ENCODE measurements at places on chromosomes 13 and 19.

DNA sequence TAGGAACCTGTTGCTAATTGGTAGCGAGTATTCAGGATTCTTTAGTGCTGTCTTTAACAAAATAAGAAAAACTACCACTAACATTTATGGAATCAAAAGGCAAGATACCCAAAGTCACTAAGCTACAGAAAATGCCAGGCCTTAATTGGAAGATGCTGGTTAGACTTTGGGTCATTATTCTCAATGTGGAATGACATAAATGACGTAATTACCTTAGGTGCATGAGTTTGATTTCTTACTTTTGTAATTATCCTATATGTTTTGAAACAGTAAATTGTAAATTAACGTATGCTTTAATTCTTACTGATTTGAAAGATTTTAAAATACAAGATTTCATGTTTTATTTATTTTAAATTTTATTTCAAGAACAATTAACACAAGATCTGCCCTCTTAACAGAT lies 25.0 kb downstream of the SGCG start:
- DNase-seq: no peak

DNA sequence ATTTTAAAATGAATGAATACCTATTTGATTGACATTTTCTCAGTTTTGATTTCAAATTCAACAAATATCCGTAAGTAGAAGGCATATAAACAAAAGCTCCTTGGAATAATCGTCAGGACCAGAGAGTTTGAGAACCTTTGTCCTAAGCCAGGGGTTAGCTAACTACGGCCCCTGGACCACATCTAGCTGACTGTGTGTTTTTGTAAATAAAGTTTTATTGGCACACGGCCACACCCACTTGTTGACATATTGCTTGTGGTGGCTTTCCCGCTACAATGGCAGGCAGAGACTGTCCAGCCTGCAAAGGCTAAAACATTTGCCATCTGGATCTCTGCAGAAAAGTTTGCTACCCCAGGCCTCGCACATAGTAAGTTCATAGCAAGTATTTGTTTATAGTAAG lies 83.4 kb downstream of the GNG7 start:
- DNase-seq: no peak

GRCh38 chr13:111296417-111296816 lies 24.0 kb upstream of the TEX29 start:
- no peak for DNase-seq

- no peak for DNase-seq
Observed at GRCh38 chr13:94494026-94494425, 14.5 kb upstream of the DCT start.

GRCh38 chr13:37288057-37288720 lies 182.7 kb upstream of the CSNK1A1L start:
- DNase-seq: no peak

DNA sequence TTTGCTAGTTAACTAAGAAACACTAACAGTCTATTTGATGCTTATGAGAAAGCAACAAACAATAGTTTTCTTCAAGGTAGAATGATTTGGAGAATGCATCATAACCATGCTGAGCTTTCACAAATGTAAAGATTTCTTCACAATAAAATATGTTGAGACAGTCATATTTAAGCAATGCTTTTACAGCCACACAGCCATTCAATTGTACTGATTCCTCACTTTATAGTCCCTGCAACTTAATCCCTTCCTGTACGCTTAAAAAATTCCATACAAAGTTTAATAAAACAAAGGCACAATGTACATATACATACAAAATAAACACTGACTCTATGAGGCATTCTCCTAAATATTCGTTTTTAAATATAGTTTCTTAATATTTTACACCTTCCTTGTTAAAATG lies 4.7 kb upstream of the ACOD1 start:
- no peak for DNase-seq

DNA sequence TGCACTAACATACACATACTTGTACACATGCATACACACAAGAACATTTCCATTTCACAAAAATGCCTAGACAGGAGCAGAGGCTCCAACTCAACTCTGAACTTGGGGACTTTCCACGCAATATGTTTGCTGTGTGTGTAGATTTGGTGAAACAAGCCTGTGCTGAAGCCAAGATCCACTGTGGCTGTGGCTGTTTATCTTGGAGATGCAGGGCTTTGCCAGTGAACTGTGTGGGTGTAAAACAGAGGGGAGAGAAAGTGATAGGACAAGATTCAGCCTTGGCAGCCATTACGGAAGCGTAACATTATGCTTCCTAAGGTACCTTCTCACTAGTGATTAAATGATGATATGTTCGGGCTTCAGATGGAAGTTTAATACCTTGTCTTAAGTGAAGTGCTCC lies 73.2 kb upstream of the MBNL2 start:
- DNase-seq: no peak

DNA sequence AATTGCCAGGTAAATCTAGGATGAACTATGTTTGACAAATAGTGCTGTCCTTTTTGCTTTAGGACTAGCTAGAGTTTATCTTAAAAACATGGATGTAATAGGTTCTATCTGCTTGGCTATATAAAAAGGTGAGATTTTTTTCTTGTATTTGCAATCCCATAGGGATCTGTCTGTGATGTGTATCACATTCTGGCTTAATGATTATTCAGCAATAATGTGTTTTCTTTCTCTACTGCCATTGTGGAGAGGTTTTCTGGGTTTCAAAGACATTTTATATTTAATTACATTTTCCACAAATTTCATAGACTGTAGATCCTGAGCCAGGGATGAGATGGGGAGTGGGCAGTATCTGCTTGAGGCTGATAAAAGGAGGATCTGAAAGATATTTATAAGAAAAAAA lies 277.8 kb upstream of the SLITRK5 start:
- DNase-seq: no peak

DNA sequence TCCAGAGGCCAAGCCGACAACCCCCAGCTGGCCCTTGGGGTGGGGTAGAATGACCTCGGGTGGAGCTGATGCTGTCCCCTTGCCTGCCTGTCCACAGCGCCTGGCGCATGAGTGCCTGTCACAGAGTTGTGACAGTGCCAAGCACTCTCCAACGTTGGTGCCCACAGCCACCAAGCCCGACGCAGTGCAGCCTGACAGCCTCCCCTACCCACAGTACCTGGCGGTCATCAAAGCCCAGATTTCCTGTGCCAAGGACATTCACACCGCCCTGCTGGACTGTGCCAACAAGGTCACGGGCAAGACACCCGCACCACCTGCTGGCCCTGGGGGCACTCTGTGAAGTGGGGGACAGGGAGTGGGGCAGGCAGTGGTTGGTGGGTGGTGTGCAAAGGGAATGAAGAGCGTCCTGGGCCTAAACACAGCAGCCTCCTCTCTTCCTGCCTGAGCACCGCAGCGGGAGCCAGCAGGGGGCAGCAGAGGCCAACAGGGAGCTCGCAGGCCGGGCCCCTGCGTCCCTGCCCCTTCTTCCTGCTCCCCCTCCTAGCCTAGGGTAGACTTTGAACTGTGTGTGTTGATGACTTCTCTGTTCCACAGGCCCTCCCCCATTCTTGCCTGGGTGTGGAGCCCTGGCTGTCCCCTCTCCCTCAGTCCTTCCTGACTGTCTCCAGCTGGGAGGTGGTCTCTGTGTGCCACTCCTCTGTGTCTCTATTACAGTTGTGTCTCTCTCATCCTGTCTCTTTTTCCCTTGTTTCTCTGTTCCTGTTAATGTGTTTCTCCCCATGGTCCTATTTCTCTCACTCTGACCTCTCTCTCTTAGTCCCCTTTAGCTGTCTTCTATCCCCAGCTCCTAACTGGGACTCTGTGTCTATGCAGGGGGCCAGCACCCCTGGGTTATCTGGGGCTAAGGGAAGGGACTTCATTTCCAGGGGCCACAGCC lies 6.5 kb downstream of the MED29 start:
- DNase-seq: peak; percentile 83

DNA sequence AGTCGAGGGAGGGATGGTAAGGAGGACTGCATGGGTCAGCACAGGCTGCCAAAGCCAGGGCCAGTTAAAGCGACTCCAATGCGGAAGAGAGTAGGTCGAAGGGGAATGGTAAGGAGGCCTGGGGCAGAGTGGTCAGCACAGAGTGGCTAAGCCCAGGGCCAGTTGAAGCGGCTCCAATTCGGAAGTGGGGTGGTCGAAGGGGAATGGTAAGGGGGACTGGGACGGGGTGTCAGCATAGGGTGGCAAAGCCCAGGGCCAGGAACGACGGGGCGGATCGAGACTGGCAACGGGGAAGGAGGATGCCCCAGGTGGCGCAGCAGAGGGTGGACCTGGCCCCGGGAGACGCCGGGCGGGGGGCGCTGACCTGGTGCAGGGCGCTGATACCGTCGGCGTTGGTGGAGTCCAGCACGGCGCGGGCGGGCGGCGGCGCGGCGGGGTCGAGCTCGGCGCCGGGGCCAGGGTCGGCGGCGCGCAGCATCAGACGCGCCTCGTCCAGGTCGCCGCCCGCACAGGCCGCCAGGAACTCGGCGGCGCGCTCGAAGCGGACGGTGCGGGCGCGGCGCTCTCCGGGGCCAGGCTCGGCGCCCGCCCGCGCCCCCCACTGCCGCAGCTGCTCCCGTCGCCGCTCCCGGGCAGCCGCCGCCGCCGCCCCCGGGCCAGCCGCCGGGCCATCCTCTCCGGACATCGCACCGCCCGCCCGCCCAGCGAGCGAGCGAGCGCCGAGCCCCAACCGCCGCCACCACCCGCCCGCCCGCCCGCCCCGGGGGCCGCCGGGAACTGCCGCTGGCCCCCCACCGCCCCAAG lies at the start of gene PPP1R12C:
Gene PPP1R12C (minus strand): TSS at position 779 of the 804 bp plus-strand sequence. CDS start 94 bp downstream, at position 685.
- peak; percentile 5 for DNase-seq

GRCh38 chr19:35216833-35217648 lies 11.5 kb downstream of the FAM187B start:
- DNase-seq: no peak

DNA sequence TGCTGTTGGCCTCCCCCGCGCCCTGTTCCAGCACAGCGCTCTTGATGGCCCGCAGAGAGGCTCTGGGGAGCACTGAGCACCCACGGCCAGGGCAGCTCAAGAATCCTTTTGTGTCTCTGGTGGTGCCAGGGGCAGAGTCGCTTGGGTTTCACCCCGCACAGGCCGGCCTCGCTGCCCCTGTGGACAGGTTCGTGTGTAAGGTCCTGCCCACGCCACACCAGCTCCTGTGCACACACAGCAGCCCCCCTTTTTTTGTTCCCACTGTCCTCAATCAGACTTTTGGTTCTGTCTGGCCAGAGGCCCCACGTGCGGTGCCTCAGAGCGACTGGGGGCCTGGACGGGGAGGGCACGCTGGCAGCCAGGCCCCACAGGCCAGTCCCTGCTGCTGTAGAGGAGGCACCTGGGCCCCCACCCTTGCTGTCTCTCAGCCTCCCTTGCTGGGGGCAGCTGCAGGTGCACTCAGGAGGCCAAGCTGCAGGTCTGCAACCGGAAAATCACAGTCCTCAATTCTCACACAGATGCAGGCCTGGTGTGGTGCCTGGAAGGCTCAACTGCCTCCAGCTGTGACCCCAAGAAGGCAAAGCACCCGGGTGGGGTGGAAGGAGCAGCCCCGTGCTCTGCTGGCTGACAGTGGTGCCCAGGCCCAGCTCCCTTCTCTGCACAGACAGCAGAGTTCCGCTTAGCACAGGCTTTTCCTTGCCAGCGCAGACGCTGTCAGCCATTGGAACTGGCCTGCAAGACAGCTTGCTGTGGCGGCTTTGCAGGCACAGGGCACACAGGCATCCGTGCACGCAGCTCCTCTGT lies 12.6 kb upstream of the F7 start:
- no peak for DNase-seq

DNA sequence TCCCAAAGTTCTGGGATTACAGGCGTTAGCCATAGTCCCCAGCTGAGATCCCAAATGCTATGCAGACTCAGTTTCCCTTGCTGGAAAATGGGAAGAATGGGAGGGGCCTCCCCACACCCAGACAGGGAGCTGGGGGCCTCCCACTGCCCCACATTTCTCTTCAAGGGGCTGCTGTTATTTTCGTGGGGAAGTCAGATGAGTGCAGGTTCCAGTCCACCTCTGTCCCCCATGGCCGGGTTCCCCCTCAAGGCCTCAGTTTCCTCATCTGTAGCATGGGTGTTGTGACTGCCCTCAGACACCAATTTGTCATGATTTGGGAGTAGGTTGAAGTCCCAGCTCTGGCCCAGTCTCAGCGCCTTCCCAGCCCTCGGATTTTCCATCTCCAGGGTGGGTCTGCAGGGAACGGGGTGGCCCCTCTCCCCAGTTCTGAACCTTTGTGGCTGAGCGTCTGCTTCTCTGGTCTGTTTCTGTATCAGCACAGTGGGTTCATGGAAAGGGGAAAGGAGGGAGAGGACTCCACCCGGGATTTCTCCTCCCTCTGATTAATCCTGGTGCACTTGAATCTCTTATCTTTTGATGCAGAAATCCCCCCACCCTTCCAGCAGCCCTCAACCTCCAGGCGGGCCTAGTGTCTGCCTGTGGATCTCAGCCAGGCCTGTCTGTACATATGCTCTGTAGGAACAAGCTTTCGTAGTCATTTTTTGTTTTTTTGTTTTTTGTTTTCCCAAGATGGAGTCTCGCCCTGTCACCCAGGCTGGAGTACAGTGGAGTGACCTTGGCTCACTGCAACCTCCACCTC lies 12.2 kb downstream of the NFIC start:
- no peak for DNase-seq

- DNase-seq: no peak
Observed at GRCh38 chr19:46823049-46823448, 27.6 kb downstream of the AP2S1 start.

DNA sequence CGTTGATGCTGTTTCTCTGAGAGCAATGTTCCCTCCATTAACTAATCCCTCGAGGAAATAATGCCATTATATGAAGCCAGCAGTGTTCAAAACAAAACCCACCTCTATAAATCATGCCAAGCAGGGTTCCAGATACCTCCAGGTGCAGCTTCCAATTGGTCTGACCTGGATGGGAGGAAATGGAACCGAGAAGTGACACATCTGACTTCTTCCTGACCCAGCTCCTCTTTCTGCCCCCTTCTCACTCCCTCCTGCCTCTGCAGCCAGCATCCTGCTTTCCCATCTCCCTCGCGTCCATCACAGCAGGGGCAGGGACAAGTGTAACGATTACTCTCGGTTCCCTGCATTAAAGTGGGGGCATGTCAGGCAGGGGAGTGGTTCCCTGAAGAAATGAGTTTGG lies 37.5 kb downstream of the HSPH1 start:
- no peak for DNase-seq

DNA sequence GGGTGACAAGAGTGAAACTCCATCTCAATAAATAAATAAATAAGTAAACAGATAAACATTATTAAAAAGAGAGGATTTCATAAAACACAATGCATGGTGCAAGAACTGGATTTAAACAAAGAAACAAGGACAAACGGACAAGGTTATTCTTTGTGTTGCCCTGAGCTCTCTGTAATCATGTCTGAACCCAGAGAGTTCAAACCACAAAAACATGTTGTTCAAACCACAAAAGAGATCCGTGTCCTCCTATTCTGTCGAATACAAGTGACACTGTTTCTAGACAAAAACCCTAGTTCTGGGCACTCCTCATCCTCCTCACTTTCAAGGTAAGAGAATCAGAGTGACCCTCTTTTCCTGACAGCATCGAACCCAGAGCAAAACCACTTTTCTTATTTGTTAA lies 4.6 kb upstream of the TPRX2 start:
- DNase-seq: no peak

DNA sequence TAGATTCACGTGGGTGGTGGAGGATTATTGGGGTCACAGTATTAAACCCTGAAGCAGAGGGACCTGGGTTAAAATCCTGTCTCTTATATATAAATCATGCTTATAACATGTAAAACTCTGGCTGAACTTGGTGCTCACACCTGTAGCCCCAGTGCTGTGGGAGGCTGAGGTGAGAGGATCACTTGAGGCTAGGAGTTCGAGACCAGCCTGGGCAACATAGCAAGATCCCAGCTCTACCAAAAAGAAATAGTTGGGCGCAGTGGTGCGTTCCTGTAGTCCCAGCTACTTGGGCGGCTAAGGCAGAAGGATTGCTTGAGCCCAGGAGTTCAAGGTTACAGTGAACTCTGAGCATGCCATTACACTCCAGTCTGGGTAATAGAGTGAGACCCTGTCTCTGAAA lies 2.4 kb downstream of the ZNF805 start:
- DNase-seq: no peak

- no peak for DNase-seq
Observed at GRCh38 chr13:72686766-72687165, 40.7 kb downstream of the MZT1 start.
